ENCODE measurements at places on chromosomes 4 and X.

DNA sequence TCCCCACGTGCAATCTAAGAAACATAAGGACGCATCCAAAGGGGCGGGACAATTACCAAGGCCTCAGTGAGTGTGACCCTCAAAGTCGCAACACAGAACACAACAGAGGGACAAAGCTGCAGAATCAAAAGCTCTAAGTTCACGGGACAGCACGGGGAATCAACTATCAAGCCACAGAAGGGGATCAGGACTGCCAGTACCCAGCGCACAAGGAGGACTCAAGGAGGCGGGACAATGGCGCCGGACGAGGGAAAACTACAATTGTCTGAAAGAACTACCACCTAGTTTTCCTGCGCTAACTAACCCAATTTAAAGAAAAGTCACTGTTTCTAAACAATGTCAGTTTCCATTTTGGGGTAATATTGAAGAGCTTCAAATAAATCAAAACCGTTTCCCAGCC, 1.3 kb downstream of the FAM53A start:
- DNase-seq, result no peak

DNA sequence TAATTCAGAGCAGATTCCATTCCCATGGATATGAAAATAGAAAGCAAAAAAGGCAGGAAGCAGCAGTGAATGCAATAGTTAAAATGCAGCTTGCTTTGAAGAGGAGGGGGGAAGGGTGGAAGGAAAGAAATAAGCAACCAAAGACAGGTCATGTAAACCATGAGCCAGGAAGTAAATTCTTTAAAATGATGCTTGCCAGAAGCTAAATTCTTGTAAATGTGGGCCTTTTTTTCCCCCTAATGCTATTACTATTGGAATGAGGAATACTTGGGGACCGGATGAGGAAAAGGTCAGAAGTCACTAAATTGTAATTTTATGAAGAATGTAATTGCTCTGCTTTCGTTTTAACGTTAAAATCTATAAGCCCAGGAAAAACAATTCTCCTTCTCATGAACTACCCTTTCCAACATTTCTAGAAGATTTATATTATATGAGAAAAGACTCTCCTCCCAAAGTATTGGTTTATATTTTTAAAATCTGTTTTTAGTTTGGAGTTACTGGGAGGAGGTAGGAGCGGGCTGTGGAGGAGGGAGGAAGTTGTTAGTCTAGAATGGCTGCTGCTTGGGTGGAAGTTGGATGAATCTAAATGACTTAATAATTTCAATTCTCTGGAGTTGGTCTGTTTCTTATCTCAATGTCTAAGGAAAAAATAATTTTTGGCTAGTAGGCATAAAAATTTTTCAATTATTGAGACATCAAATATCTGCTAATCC, 77.6 kb upstream of the PCDH18 start:
- no peak for DNase-seq

- no peak for DNase-seq
Measured at GRCh38 chr4:42348692-42349091, 48.6 kb upstream of the SHISA3 start.

GRCh38 chr4:161208564-161208963, 955.2 kb downstream of the FSTL5 start:
- DNase-seq, result no peak

DNA sequence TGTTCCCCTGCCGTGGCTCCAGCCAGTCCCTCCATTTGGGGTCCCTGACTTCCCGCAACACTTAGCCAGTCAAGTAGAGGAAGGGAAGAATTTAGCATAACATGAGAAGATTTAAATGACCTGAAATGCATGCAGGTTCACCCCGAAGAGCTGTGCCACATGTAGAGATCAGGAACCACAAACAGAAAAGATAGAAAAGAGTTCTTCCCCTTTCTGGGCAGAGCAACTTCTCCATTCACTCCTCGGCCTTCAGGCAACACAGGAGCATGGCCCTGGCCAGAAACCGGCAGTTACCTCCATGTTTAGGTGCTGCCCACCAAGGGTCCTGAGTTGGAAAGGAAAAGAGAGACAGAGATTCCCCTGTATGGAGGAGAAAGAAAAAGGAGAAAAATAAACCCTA, 5.2 kb downstream of the NLRP2B start:
- DNase-seq, result no peak

DNA sequence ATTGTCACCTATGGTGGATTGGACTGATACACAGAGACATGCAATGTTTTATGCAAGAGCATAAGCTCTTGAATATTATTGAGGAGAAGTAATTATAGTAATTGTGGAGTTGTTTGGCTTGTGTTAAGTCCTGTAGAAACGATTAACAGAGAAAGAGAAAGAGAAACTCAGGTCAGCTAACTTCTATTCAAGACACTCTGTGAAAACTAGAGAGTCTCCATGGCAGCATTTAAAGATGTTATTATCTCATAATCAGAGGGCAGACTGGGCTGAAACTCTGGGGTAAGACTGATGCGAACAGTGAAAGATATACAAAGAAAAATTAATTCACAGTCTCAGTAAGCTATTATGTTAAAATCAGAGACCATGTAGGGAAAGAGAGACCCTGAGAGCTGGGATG, 625.7 kb downstream of the FAT4 start:
- no peak for DNase-seq

GRCh38 chrX:107135049-107135964, 16.7 kb upstream of the RBM41 start:
- DNase-seq, result peak; percentile 7

DNA sequence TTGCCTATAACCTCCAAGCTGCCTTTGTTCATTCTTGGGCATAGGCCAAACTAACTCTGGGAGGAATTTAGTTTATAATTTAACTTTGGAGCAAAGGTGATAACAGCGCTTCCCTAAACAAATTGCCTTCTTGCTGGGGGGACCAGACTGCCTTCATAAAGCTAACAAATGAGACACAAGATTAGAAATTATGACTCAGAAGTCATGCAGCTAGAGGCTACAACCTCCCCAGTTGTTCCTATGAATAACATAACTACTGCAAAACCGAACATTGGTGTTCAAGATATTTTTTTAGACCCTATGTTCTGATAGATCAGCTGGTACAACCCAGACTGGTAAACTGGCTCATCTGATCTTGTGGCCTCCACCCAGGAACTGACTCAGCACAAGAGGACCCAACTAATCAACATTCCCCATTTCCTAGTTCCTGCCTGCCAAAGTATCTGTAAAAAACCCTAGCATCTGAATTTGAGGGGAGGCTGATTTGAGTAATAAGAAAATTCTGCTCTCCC, 22.0 kb upstream of the TMPRSS11B start:
- DNase-seq, result no peak

DNA sequence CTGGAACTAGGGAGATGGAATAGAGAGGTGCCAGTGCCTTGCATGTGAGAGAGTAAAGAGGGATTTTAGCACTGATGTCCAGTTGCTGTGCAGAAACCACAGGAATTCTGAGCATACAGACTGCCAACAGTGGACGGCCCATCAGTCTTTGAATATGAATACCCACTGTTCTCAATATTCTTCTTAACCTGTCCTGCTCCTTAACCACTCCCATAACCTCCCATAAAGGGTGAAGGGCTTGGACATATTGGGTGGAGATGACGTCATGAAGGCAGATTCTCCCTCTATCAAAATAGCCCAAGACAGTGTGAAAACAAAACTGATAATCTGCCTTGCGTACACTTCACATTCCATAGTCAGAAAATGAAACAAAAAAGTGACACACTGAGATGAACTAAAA, 1313.7 kb upstream of the PABPC4L start:
- no peak for DNase-seq

DNA sequence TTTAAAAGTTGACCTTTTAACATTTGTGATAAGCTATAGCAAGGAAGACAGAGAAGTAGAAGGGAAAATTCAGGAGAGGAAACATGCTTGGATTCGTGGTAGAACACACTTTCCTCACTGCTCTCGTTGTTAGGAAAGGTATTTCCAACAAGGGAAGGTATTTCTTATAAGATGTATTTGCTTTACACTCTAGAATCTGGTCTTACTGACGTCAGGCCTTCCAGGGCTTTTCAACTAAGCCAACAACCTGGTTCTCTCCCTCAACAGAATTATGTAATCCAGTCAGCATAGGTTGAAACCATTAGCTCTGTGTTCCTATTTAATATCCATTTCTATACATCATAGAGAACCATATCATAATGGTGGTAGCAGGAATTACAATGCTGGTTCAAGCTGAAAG, 241.9 kb downstream of the SLC39A8 start:
- no peak for DNase-seq

DNA sequence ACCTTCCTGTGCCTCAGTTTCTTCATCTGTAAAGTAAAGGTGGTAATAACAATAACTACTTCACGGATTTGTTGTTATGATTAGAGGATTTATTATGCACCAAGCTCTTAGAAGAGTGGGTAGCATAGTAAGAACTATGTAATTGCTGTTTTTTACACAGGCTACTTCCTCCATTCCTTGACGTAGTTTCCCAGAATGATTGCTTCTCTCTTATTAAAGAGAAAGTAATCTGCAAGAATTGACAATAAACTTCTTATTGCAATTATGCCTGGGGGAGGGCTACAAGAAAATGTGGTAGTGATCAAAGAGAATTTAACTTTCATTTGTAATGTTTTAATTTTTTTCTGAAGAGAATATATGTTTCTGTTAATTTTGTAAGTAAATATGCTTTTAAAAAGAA, 238.7 kb downstream of the GASK1B start:
- DNase-seq, result no peak

GRCh38 chr4:2832309-2832980, 11.2 kb upstream of the ADD1 start:
- peak; percentile 60 for DNase-seq

- no peak for DNase-seq
Measured at GRCh38 chr4:47468706-47469365, 5.3 kb upstream of the COMMD8 start.

DNA sequence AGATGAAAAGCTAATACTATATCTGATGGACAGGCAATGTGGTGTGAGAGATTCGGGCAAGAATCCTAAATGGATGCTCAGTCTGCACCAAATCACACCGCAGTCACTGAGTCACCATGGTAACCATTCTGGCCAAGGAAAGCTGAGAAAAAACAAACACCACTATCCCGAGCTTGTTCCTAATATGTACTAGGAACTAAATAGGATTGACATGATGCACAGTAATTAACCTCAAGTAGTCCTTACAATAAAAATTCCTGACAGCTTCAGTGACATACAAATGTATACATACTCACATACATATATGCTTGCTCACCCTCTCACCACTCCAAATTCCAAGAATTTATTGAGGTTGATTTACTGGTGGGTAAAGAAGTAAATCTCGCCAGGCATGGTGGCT, 1.1 kb upstream of the RAB40A start:
- no peak for DNase-seq

- DNase-seq, result no peak
Measured at GRCh38 chrX:24646745-24647182, 383 bp downstream of the PCYT1B start.

GRCh38 chr4:105933083-105933482, 37.8 kb downstream of the NPNT start:
- DNase-seq, result no peak

DNA sequence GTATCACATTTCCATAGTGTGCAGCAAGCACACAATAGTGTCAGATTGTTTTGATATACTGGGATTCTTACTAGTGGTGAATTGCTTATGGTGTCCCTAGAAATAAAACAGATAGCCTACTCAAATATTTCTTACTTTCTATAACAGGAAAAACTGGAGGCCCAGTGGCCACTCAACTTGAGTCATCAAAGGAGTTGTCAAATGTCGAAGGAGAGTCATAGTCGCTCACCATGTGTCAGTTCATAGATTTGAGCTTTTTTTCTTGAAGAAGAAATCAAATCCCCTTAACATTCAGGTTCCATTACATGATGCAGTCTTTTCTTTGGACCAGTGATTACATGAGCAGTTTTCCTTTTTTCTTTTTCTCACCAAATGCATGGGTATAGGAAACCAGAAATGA, 1271.0 kb downstream of the RAPGEF2 start:
- DNase-seq, result no peak

- peak; percentile 41 for DNase-seq
Measured at GRCh38 chrX:38799995-38800580, 1.2 kb upstream of the MID1IP1 start.

GRCh38 chr4:77309496-77309895, 152.5 kb downstream of the CCNG2 start:
- DNase-seq, result no peak

- DNase-seq, result no peak
Measured at GRCh38 chrX:18075603-18076002, 145.1 kb downstream of the BEND2 start.

GRCh38 chr4:107442538-107443111, 277.4 kb downstream of the PAPSS1 start:
- no peak for DNase-seq

DNA sequence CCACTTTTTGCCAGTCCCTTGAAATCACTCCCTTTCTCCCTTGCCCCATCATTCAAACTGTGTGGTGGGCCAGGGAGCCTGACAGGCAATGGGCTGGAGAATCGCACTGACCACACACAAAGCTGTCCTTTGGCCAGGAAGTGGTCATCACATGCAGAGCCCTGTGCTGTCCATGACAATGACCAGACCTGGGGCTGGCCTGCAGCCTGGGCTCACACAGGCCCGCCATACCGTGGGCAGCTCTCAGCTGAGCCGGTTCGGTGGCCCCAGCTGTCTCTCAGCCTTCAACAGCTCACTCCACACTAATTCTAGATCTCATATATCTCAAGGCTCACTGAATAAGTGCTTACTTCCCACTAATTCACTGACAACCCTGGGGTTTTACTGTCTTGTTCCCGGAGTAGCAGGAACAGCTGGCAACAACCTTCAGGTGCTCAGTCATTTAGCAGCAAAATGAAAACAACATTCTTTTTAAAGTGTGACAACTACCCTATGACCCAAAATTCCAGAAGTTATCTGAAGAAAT, 48.0 kb downstream of the USP46 start:
- no peak for DNase-seq

DNA sequence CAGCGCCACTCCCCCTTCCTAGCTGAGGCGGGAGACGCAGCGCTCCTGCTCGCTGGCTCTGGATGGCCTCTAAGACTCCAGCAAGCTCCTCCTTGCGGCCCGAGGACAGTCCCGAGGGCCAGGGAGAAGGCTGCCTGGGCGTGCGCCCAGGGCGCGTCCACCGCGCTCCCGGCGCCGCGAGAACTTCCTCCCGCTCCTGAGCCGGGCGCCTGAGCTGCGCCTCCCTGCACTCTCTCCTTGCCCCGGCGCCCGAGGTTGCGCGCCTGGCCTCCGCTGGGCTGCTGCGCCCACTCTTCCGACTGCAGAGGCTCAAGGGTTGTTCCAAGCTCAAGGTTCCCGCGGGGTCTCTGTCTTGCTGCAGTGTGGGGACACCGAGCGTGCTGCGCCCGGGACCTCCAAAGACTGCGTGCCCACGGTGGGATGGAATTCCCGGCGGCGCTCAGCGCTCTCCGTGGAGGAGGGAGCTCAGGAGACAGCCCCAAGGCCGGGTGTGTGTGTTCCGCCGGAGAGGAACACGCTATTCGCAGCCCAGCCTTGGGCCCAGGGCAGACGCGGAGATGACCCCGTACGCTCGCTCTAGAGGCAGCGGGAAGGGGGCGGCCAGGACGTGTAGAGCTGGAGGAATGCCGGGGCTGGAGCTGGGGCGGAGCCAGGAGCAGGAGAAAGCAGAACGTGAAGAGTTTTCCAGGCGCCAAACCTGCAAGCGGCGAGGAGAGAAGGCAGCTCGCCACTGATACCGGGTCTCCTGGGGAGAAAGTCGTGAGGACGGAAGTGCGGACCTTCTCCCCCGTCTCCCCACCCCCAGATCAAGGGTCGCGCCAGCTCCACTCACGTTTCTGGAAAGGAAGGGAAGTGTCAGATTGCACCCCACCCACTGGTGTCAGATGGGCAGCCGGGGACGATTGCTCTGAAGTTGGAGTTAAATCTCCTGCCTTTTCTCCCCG, at the start of gene ARHGAP6:
Gene ARHGAP6, minus strand, starts transcription at position 753 of the 944 bp plus-strand sequence. CDS start 1,092 bp downstream, outside the sequence.
- no peak for DNase-seq
